Activated B cell treated with CpG ODN at 0.5 μM for 24 hours (primary cell): ENCODE measurements at places on chromosomes 7 and 10.

DNA sequence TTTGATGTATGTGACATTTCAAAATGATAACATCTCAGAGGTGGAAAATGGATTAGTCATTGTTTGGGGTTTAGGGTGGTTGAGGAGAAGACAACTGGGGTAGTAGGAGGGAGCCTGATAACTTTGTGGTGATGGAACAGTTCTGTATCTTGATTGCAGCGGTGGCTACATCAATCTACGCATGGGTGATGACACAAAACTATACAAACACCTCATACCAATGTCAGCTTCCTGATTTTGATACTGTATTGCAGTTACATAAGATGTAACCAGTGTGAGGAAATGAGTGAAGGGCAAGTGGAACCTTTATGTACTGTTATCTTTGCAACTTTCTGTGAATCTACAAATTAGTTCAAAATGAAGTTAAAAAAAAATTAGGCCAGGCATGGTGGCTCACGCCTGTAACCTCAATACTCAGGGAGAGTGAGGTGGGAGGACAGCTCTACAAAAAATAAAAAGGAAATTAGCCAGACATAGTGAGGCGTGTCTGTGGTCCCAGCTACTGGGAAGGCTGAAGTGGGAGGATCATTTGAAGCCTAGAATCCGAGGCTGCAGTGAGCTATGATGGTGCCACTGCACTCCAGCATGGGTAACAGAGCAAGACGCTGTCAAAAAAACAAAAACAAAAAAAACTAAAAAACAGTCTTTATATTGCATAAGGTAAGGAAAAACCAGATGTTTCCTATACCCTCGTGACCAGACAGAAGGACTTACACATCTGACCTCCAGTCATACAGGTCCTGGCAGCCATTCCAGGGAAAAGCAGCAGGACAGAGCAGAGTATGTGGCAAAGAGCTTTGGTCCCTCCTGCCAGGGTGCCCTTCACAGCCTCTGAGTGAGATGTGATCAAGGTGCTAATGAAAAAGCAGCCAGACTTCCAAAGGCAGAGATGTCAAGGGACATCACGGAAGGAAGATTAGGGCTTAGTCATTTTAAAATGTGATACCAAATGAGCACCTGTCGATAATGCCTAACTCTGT lies 50.8 kb downstream of the CYTH3 start:
- peaks cover 10% of the 10 kb centered on the region for H3K4me1 ChIP-seq
- H3K36me3 ChIP-seq = no peaks in the 10 kb centered on the region
- DNase-seq = no peak
- H3K27me3 ChIP-seq = no peaks in the 10 kb centered on the region

DNA sequence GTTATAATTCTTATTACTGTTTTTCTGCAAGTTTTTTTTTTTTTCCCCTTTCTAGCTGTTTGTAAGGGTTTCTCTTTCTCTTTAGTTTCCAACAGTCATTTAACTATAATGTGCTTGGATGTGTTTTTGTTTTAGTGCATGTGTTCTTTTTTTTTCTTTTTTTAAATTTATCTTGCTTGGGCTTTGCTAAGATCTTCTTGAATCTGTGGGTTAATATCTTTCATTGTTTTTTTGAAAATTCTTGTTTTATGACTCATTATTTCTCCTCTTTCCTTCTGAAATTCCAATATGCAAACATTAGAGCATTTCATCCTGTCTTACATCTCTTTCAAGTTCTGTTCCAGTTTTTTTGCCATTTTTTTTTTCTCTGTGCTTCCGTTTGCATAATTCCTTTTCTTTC lies 5.7 kb upstream of the HK1 start:
- H3K27me3 ChIP-seq = peaks cover 3% of the 10 kb centered on the region
- no peak overlapping the region for H3K27ac ChIP-seq
- no peak overlapping the region for H3K4me3 ChIP-seq
- H3K4me1 ChIP-seq = peaks cover 5% of the 10 kb centered on the region
- H3K36me3 ChIP-seq = no peaks in the 10 kb centered on the region

DNA sequence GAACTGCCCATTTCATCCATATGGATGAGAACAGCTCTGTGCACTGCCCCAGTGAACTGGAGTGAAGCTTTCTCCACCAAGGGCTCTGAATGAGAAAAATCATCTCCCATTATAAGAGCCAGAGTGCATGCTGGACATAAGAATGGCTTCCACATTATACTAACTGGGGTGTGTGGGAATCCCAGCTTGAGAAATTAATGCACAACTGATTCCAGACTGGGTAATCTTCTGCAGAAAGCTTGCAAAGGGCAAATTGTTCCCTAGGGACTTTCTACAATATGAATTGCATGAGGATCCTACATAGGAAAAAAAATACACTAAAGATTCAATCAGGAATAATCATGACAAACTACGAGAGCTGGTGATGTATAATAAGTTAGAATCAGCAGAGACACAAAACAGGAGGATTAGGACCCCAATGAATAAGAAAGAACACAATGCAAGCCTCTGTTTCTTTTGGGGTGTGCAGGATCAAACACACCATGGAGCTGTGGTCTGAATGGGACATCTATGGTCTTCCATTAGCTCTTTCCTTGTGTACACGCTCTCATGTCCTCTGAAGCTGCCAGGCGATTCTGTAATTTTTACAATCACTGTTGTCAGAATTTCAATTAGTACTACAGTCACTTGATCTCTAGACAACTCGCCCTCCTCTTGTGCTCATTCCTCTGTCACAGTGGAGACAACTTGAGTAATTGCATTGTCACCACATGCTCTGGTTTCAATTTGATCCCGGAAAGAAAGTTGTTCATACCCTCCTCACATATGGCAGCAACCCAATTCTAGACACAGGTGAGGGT lies 1327.4 kb downstream of the GATA3 start:
- H3K27me3 ChIP-seq = no peaks in the 10 kb centered on the region
- H3K4me1 ChIP-seq = no peaks in the 10 kb centered on the region
- no peak for DNase-seq

- H3K27me3 ChIP-seq = peaks cover 2% of the 10 kb centered on the region
- peak overlapping the region; percentile 77 for H3K4me3 ChIP-seq
- no peaks in the 10 kb centered on the region for H3K36me3 ChIP-seq
- H3K27ac ChIP-seq = peak overlapping the region; percentile 60
Measured at GRCh38 chr10:137031-137430, 1.8 kb downstream of the ZMYND11 start.

DNA sequence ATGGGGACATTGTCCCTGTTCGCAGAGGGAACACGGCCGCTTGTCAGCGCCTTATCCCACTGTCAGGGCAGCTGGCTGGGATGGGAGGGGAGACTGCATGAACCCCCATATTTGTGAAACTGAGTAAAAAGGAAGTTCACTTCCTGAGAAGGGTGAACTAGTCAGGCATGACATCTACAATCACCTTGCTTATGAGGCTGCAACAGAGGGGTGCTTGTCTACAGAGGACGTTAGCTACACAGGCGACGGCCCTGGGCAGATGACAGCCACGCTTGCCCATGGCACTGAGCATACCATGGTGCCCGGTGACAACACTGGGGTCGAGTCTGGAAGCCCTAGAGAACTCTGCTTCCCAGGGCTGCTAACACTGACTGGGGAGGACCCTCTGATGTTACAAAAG lies 46.0 kb upstream of the KDM7A start:
- no peak for DNase-seq
- no peaks in the 10 kb centered on the region for H3K36me3 ChIP-seq
- peak overlapping the region; percentile 33 for H3K4me3 ChIP-seq
- peaks cover 53% of the 10 kb centered on the region for H3K4me1 ChIP-seq

GRCh38 chr10:18235477-18235876 lies 95.3 kb downstream of the CACNB2 start:
- H3K36me3 ChIP-seq = no peaks in the 10 kb centered on the region
- H3K27me3 ChIP-seq = no peaks in the 10 kb centered on the region
- no peak overlapping the region for H3K4me3 ChIP-seq
- no peak for DNase-seq

GRCh38 chr7:27693794-27694193 lies 31.1 kb upstream of the HIBADH start:
- H3K4me3 ChIP-seq = no peak overlapping the region
- peaks cover 20% of the 10 kb centered on the region for H3K4me1 ChIP-seq
- no peaks in the 10 kb centered on the region for H3K27me3 ChIP-seq
- no peaks in the 10 kb centered on the region for H3K36me3 ChIP-seq
- DNase-seq = no peak

GRCh38 chr10:68133523-68133922 lies 24.2 kb downstream of the MYPN start:
- H3K4me3 ChIP-seq = no peak overlapping the region
- H3K27ac ChIP-seq = no peak overlapping the region
- DNase-seq = no peak
- H3K27me3 ChIP-seq = no peaks in the 10 kb centered on the region
- no peaks in the 10 kb centered on the region for H3K4me1 ChIP-seq

DNA sequence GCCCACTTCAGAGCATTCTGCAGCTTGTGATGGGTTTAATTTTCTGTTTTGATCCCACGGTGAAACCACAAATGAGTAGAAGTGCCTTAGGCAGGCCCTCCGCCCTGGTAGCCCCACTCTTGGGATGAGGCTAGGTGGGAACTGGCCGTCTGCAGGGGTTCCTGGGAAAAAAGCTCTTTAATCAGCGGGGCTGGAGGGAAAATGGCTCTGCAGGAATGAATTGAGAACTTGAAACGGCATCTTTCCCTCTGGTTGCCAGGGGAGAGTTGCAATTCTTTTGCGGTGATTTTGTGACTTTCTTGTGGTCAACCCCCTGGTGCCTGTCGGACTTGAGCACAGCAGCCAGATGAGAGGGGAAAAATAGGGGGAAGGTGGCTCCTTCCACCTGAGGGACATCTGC lies 32.7 kb downstream of the COL26A1 start:
- H3K4me3 ChIP-seq = no peak overlapping the region
- H3K4me1 ChIP-seq = peaks cover 22% of the 10 kb centered on the region
- H3K27ac ChIP-seq = no peak overlapping the region
- no peak for DNase-seq
- H3K36me3 ChIP-seq = no peaks in the 10 kb centered on the region

DNA sequence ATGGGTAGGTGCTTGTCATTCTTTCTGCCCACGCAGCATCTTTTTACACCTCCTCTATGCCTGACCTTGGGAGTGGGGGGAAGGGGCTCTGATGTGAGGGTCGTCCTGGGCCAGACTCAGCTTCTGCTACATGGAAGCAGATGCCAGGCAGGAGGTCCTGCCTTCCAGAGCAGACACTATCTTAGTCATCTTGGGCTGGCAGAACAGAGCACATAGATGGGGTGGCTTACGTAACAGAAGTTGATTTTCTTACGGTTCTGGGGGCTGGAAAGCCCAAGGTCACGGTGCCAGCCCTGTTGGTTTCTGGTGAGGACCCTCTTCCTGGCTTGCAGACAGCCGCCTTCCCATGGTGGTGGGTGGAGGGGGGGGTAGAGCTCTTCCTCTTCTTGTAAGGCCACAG lies 159.0 kb downstream of the PRKAG2 start:
- no peak for DNase-seq

- no peak overlapping the region for H3K4me3 ChIP-seq
- peak; percentile 4 for DNase-seq
- H3K36me3 ChIP-seq = no peaks in the 10 kb centered on the region
- H3K4me1 ChIP-seq = no peaks in the 10 kb centered on the region
- H3K27ac ChIP-seq = no peak overlapping the region
Measured at GRCh38 chr7:45701701-45702510, 127.7 kb downstream of the ADCY1 start.

- DNase-seq = no peak
- no peaks in the 10 kb centered on the region for H3K36me3 ChIP-seq
- no peak overlapping the region for H3K27ac ChIP-seq
- no peak overlapping the region for H3K4me3 ChIP-seq
Measured at GRCh38 chr10:50575477-50576244, 48.1 kb downstream of the SGMS1 start.

DNA sequence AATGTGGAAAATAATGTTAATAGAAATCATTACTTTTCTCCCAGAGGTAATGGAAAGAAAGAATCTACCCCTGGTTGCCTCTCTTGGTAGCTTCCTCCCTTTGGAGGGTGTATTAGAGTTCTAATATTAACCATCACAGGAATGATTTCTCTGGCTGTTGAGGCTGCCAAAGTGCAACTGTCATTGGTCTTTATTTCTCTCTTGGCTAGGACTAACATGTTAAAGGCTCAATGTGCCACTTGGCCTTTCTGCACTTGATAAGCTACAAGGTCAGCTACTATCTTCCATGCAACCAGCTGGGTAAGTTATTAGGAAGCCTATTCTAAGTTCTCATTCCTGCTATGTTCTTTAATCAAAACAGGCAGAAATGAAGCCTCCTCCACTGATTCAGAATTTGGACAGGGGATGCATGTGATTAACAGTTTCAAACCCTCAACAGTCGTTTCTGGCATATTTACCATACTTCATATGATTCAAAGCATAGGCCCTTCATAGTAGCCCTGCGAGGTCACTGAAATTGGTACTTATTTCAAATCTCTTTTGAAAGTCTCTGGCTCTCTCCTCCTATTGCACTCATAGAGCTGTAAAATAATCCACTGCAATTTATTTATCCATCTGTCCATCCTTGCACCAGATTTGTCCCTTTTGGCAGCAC lies 645.0 kb downstream of the SORCS1 start:
- H3K4me3 ChIP-seq = no peak overlapping the region
- H3K36me3 ChIP-seq = no peaks in the 10 kb centered on the region
- H3K4me1 ChIP-seq = no peaks in the 10 kb centered on the region
- no peak overlapping the region for H3K27ac ChIP-seq
- DNase-seq = no peak

GRCh38 chr10:54124209-54124885 lies 676.7 kb downstream of the PCDH15 start:
- H3K27me3 ChIP-seq = no peaks in the 10 kb centered on the region
- no peak for DNase-seq
- no peak overlapping the region for H3K4me3 ChIP-seq
- no peak overlapping the region for H3K27ac ChIP-seq
- H3K4me1 ChIP-seq = no peaks in the 10 kb centered on the region

- no peaks in the 10 kb centered on the region for H3K4me1 ChIP-seq
- H3K27me3 ChIP-seq = peaks cover 15% of the 10 kb centered on the region
- no peak overlapping the region for H3K27ac ChIP-seq
- no peaks in the 10 kb centered on the region for H3K36me3 ChIP-seq
- H3K4me3 ChIP-seq = no peak overlapping the region
- DNase-seq = no peak
Measured at GRCh38 chr10:681670-682318, 7.7 kb downstream of the DIP2C start.
